ENCODE measurements at places on chromosomes 7 and 10.

DNA sequence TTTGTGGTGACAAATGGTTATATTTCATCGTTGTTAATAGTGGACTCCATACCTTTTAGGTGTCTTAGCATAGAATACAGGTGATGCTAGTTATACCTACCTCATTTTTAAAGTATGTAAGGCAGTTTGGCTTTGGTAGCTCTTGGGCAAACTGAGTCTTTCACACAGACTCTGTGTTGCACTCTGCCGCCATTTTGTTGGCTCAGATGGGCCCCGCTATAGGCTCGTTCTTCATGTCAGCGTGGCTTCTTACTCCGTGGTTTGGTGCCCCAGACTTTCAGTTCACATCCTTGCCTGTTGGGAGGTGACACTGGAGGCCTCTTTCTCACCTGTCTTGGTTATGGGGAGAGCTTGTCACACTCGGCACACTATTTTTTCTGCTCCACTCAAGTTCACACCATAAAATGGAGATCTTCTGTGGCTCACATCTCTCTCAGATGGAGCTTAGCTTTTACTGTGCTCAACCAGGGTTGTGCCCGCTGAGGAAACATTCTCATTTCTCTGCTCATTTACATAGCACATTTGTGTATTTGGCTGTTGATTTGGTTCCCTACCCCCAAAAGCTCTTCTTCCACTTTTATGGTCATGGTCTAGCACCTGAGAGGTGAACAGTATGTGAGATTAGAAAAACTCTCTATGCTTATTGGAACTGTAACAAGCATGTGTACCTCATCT, 178.5 kb downstream of the ARID5B start:
- no peak for DNase-seq

DNA sequence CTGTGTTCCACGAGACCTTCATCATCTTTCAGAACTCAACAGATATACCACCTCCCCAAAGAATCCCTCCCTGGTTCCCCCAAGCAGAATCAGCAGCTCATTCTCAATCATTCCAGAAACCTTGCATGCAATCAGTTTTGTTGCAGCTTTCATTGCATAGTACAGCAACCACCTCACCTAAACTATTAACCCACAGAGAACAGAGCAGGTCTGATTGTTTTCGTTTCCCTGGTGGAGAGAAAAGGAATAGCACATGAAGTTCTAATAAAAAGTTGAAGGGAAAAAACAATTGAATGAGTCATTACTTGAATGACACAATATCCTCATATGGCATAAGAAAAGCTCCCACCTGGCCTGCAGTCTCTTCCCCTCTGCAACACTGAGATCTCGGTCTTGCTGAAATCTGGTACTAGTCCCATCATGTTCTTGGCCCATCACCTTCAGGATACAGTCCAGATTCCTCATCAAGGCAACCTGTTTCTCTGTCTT, 147.1 kb upstream of the GDF10 start:
- peak; percentile 83 for DNase-seq

- peak; percentile 23 for DNase-seq
Observed at GRCh38 chr10:3126741-3127346, 45.7 kb downstream of the PITRM1 start.

DNA sequence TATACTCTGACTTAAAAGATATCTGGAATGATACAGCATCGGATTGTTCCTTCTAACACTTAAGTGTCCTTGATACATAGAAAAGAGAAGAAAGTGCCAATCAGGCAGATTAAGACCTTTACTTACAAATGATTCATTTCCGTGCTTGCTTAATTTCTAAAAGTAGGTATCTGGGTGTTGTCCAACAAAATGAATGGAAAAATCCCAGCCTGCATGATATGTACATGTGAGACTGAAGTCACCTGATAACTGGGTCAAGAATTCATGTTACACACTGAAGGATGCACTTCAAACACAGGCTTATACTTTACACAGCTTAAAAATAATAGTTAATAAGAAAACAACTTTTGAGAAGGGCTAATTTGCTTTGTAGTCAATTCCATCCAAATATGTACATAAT, 25.2 kb upstream of the PLXDC2 start:
- DNase-seq: peak; percentile 19

DNA sequence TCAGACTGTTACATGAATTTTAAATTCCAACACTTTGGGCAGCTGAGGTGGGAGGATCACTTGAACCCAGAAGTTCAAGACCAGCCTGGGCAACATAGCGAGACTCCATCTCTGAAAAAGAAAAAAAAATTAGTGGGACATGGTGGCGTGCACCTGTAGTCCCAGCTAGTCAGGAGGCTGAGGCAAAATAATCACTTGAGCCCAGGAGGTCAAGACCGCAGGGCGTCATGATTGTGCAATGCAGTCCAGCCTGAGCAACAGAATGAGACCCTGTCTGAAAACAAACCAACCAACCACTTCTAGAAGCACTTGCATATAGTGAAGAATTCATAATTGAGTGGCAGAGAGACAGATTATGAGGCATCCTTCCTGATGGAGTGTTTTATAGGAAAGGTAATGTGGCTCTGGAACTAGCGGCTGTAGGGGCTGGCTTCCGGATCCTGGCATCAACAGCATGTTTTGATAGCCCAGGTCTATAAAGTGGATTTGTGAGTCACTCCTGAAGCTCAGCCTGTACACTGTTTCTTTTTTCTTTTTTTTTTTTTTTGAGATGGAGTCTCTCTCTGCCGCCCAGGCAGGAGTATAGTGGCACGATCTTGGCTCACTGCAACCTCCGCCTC, 40.3 kb upstream of the RSBN1L start:
- no peak for DNase-seq

- DNase-seq: no peak
Observed at GRCh38 chr7:78164459-78164858, 365.9 kb downstream of the PHTF2 start.

DNA sequence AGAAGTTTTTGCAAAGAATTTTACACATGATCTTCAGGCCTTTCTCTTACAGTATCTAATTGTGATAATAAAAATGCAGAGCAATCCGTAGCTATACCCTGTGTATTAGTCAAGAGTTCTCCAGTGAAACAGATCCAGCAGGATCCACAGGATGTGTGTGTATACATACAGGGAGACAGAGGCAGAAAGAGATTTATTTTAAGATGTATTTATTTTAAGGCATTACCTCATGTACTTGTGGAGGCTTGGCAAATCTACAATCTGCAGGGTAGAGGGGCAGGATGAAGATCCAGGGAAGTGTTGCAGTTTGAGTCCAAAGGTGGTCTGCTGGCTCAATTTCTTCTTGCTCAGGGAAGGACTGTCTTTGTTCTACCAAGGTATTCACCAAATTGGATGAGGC, 41.7 kb downstream of the ARHGAP12 start:
- no peak for DNase-seq

- no peak for DNase-seq
Observed at GRCh38 chr7:134018306-134018705, 108.8 kb upstream of the LRGUK start.

- no peak for DNase-seq
Observed at GRCh38 chr10:16948361-16948760, 131.1 kb upstream of the RSU1 start.

DNA sequence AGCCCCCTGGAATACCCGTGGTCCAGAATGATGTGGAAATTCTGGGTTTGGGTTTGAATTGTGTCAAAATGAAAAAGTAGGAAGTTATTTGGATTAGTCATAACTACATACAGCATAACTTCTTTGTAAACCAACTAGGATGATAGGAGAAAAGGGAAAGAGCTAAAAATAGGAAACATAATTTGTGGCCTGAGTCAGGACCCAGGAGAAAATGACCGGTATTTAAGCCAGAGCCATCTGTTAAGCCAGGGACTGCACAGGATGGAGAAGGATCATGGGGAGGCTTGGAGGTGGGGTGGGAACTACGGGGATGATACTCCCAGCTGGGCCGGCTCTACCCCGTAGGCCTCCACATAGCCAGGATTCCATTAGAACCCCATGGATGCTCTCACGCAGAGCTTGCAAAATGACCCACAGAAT, 98.6 kb downstream of the MYOF start:
- no peak for DNase-seq

- no peak for DNase-seq
Observed at GRCh38 chr7:33809228-33809627, 96.1 kb upstream of the BMPER start.

- DNase-seq: no peak
Observed at GRCh38 chr10:17795813-17796594, 13.1 kb upstream of the MRC1 start.

- no peak for DNase-seq
Observed at GRCh38 chr10:103620352-103620740, 126.8 kb downstream of the NEURL1 start.

GRCh38 chr10:69413221-69413865, 3.4 kb downstream of the TACR2 start:
- no peak for DNase-seq

DNA sequence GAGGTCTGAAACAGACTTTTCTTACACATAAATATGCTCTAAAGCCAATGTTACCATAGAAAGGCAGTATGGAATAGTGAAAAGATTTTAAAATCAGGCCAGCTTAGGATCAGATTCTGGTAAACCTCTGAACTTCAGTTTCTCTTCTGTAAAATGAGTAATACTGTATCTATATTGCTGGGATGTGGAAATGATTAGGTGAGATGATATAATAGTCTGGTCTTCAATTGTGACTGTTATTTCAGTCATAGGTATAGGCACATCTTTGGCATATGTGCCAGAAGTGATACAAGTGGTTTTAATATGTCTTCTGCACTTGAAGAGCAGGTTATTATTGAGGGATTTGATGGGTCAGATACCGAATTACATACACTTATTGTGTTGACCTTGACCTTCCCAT, 7.2 kb downstream of the ZNF277 start:
- no peak for DNase-seq

DNA sequence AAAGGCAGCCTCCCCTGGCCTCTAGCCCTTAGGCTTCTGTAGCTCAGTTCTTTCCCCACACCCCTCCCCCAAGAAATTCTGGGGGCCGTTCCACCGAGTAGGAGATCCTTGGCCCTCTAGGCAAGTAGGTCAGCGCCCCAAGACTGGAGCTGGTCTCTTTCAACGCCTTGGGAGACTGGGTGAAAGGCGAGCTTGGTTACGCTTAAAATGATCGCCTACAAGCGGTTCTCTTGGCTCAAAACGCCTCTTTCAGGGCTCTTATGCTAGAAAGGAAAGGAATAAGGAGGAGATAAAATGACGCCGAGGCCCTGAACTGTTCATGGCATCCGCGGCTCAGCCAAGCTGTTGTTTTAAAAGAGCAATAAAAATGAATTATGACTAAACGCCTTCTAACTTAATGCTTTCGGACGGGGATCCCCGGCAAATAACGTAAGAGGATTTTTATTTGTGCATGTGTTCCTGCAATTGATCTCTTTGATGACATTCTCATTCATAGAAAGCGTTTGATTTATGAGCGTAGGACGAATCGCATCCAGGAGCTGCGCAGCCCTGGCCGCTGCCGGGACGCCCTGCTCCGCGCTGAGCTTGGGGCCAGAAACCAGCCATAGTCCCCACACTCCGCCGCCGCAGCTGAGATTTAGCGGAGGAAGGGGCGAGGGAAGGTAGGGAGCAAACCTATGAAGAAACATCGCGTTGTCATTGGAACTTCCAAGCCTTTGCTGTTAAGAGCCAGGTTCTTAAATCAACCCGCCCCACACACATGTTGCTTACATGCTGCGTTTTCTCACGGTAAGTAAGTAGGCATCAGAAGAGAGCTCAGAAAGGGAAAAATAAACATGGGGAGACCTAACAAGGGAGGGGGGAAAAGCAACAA, 3.0 kb upstream of the HOXA1 start:
- no peak for DNase-seq

DNA sequence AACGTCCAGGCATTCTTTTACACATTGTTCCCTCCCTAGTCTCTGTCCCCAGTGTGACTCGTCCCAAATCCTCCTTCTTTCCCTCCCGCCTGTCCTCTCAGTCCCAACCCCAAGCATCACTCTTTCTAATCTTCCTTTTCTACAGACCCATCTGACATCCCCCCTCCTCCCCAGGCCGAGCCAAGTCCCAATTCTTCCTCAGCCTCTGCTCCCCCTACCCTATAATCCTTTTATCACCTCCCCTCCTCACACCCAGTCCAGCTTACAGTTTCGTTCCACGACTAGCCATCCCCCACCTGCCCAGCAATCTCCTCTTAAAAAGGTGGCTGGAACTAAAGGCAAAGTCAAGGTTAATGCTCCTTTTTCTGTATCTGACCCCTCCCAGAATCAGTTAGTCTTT, 95.1 kb downstream of the MACC1 start:
- DNase-seq: no peak

GRCh38 chr10:51001587-51001986, 72.7 kb upstream of the PRKG1 start:
- DNase-seq: no peak

- no peak for DNase-seq
Observed at GRCh38 chr7:48011323-48011722, 17.6 kb downstream of the SUN3 start.

DNA sequence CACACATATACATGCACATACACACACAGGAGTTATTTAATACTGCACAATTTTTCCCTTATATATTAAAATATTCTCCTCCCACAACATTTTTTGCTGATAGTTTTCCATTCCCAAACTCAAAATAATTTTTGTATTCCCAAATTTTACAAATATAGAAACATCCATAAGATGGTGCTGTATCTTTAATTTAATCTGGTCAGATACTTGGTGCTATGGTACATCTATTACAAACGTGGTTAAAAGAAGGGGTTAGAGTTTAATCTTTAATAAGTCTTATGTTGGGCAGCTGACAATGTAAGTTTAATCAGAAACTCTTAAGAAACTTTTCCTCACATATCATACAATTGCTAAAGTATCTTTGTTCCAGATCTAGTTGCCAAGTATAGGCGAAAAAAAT, 10.2 kb upstream of the CADPS2 start:
- no peak for DNase-seq

DNA sequence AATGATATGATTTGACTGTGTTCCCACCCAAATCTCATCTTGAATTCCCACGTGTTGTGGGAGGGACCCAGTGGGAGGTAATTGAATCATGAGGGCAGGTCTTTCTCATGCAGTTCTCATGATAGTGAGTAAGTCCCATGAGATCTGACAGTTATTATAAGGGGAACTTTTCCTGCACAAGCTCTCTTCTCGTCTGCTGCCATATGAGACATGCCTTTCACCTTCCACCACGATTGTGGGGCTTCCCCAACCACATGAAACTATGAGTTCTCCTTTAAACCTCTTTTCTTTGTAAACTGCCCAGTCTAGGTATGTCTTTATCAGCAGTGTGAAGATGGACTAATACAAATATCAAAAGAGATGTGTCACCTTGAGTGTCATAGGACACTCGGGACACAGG, 502.7 kb upstream of the PODXL start:
- DNase-seq: no peak

Data from keratinocyte (primary cell).